ENCODE measurements at places on chromosomes 13 and 19. TPM values are rescaled to one million over a fixed set of nuclear protein-coding genes. Genes with fewer than 3 reads are reported as not detected.

DNA sequence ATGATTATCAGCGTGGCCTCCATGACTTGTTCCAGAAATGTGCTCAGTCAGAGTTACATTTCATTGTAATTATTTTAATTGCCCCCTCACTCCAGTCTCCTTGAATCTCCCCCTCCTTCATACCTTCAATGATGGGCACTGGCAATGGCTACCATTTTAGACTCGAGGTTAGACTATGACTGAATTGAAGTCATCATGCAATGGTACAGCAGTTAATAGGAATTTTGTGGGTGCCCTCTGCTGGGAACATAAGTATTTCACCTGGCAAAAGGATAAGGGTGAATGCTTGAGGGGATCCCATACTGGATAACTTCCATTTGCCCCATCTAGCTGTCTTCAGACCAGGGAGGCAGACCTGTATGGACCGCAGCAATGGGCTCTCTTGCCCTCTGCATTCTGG is 32.2 kb upstream of the USP12 start:
- DNase-seq, result no peak

DNA sequence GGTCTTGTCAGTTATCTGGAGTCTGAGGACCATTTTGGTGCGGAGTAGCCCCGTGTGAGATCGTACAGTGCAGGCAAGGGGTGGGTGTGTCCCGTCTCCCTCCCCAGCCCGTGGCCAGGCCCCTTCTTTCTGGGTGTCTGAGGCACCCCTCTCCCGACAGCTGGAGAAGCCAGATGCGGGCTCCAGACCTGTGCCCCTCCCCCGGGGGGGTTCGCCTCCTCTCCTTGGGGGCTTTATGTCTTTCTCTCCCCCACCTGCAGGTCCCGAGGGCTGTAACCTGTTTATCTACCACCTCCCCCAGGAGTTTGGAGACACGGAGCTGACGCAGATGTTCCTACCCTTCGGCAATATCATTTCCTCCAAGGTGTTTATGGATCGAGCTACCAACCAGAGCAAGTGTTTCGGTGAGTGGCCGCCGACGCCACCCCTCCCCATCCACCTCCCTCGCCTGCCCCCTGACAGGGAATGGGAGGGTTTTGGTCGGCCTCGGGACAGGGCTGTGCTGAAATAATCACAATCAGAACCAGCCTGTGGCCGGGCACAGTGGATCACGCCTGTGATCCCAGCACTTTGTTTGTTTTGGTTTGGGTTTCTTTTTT is 65.6 kb downstream of the CELF5 start:
- DNase-seq, result no peak

DNA sequence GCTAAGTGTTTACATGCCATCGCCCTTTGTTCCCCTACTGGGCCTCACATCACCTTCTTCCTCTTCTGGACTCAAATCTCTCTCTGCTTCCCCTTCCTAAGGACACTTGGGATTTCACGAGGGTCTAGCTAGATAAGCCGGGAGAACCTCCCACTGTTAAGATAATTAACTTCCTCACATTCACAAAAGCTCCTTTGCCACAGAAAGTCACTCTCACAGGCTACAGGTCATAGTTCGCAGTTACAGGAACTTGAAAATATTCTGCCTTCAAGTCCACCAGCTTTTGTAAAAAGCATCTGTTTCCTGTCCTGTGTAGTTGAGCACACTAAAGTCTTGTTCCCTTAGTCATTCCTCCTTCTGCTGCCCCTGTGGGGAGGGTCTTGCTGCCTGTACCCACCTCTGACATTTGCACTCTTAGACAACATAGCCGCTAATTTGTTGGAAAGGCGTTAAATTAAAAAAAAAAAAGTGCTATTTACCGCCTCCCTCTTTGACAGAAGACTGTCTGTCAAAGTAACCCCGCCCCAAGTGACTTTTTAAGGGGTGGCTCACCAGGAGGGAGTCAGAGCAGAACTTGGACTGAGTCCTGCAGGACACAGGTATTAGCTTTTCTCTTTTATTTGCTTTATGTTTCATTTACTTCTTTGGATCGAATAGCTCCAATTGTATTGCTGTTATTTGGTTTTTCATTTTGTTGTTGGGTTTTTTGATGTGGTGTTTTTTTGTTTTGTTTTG is 26.8 kb upstream of the CEACAM21 start:
- DNase-seq, result no peak

DNA sequence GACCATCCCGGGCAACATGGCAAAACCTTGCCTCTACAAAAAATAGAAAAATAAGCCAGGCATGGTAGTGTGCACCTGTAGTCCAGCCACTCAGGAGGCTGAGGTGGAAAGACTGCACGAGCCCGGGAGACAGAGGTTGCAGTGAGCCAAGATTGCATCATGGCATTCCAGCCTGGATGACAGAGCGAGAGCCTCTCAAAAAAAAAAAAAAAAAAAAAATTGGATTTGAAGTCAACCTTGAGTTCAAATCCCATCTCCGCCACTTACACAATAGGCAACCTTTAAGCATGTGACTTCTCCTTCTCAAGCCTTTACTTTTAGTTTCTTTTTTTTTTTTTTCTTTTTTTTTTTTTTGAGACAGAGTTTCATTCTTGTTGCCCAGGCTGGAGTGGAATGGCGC is 12.0 kb downstream of the KASH5 start:
- DNase-seq, result no peak

GRCh38 chr19:3287814-3288213 is 63.4 kb downstream of the CELF5 start:
- DNase-seq, result no peak

Gene CHST8
- 9.9 TPM for total RNA-seq

Gene GDF15
- 76.0 TPM for total RNA-seq

All from mucosa of gallbladder (tissue), 1 donor.